ENCODE measurements at places on chromosomes 5 and 9. TPM values are rescaled to one million over a fixed set of nuclear protein-coding genes. Genes with fewer than 3 reads are reported as not detected.
A peak's percentile ranks its signal among the peaks of the same experiment; 100 is the strongest.

DNA sequence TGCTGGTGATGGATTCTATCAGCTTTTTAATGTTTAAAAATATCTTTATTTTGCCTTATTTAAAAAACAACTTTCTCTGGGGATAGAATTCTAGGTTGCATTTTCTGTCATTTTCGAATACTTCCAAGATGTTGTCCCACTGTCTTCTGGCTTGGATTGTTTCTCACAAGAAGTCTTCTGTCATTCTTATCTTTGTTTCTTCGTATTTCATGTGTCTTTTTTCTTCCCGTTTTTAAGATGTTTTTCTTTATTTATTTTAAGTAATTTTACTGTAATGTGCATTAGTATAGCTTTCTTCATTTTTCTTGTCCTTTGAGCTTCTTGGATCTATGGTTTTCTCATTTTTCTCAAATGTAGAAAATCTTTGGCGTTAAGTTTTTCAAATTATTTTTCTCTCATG lies 19.1 kb downstream of the STX17 start:
- ATAC-seq, result no peak

- peak; percentile 74 for ATAC-seq
These were observed 138.8 kb downstream of the GRIA1 start for GRCh38 chr5:153629027-153629895.

- ATAC-seq, result no peak
These were observed 7.6 kb upstream of the CCDC152 start for GRCh38 chr5:42749020-42749419.

- no peak for ATAC-seq
These were observed 1.6 kb downstream of the PHYKPL start for GRCh38 chr5:178230879-178231538.

DNA sequence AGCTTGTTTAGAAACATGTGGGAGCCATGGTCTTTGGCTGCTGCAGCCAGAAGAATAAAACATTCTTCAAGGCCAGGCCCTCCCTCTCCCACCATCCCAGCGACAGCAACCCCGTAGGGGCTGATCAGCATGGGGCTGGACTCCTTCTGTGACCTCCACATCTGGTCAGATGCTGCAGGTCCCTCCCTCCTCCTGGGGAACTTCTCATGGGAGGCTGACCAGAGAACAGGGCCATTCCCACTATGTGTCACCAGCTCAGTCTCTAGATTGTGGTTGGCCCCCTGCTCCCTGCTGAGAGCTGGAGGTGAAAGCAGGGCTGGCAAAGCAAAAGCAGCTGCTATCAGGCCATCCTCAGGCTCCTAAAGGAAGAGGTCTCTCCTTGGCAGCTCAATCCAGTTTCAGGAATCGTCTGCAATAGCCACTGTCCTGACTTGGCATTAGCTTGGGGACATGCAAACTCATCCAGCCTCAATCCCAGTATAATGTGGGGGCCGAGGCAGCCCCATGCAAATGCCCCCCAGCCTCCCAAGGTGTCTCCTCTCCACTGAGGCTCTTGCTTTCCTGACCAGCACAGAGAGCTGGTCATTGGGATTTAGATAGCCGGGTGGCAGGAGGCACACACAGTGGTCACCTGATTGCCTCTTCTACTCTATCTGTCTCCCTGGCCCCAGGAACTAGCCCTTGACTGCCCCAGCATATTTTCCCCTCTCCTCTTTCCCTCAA lies 81.5 kb downstream of the NRG2 start:
- ATAC-seq, result no peak

DNA sequence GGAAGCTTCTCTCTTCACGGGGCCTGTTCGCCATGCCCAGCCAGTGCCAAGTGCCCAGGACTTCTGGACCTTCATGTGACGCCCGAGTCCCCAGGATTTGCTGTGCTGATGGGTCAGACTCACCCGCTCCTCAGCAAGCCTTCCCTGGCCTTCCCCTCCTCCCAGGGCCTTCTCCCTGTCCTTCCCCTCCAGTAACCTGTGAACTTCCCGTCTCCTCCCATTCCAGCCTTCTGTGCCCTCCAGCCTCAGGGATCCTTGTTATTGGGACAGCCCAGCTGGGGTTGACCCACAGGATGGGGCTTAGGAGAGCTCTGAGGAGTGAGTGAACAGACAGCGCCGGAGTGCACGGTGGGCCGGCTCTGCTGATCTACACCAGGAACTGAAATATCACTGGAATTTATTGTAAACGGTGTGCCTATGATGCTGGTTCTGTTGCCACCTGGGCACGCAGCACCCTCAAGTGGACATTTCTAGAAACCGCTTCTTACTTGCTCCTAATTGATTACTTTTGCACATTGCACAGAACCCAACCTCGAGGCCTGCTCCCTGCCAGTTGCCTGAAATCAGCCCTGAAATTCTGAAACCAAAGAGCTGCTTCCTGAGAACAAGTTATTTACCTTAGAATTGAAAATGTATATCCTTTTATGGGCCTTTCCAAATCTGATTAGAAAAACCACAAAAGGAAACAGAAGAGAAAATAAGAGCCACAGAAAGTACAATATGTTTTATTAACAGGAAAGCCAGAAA lies 1.5 kb downstream of the SPAAR start:
- no peak for ATAC-seq

GRCh38 chr5:105954341-105954740 lies 1716.4 kb downstream of the EFNA5 start:
- ATAC-seq, result no peak

GRCh38 chr5:64839936-64840335 lies 71.2 kb downstream of the CWC27 start:
- no peak for ATAC-seq

DNA sequence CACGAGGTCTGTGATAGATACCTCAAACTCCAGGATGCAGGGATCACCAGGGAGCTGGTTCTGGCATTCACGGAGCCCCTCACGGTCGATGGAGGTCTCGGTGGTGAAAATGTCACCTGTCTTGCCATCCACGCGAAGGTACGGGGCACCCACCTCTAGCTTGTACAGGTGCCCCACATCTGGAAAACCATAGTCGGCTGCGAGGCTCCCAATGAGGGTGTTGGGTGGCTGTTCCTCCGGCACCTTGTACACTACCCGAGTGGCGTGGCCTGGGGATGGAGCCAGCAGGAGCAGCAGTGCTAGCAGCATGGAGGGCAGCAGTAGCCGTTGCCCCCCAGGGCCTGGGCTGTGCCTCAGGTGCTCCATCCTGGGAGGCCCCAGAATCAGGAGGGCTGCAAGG lies 9.2 kb downstream of the PCDH1 start:
- ATAC-seq, result no peak

DNA sequence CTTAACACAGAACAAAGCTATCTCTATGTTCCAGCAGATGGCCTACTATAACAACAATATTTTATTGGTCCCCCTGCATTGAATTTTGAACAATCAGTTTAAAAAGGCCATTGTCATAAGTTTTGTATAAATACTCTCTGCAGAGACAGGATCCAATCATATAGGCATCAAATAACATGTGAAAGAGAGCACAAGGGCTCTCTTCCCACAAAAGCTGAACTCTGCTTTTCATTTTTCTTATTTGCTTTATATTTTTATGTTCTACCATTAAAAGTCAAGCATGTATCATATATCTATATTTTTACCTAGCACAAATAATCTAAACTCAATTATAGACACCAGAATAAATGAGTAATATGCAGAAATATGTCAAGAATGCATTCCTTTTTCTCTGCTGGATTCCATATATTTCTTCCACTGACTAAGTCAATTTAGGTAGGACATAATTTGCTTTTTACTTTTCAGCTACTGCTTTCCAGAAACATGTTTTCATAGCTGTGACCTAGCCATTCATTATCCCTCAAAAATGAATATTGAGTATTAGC lies 143.6 kb downstream of the CDH9 start:
- ATAC-seq, result no peak

DNA sequence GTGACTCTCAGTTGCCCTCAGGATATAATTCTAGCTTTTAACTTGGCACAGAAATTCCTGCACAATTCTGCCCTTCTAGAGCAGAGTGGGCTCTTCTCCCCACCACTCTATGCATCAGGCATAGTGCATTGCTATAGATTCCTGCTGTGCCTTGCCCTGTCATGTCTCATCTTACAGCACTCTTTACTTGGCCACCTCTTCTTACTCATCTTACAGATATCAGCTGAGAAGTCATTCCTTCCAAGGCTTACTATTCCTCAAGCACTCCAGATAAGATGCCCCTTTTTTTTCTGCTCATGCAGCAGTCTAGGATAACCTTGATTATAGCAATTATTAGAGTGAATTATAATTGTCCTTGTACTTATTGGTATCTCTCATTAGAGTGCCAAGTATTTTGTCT lies 5.6 kb downstream of the FAM221B start:
- ATAC-seq, result no peak

DNA sequence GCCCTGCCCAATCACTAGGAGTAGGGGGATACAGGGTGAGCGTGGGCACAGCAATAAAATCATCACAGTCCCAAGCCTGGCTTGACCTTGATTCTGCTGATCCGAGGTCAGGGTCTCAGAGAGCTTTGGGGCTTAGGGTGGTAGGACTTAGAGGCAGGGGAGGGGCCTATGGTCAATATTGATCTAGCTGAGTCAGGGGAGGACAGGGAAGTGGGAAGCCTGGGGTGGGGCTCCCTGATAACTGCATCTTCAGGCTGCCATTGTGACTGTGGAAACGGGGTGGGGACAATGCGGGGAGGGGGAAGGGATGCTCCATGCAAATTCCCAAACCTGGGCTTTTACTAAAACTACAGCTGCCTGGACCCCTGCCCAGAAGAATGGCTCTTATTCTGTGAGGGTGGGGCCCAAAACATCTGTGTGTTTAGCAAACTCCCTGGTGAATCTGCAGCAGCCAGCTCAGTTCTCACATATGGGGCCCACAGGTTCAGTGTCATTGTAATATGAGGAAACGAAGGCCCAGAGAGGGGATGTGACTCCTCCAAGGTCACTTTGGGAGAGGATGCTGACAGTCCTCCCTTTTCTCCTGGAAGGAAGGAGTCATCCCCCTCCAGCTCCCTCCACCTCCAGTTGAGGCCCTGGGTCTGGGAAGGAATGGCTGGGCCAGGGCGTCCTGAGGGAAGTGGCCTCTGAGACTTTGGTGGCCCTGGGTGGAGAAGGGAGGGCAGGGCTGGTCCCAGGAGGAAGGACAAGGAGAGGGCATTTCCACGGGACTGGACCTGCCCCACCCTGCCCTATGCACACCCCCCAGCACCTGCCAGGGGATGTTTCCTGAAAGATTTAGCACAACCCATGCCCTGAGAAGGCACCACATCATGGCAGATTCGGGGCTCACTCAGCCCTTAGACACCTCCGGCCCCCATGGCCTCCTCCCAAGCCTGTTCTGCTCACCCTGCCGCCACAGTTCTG lies 26.4 kb downstream of the SLC6A7 start:
- ATAC-seq, result no peak

- ATAC-seq, result peak; percentile 91
These were observed 83.8 kb upstream of the RAPGEF1 start for GRCh38 chr9:131823701-131824146.

TMOD1 gene
- 0.88 TPM for total RNA-seq

IFNE gene
- total RNA-seq, result 0.30 TPM

MPDZ gene
- total RNA-seq, result 81.8 TPM

ECSCR gene
- not detected for total RNA-seq

PCDHB15 gene
- total RNA-seq, result 4.0 TPM

PKD2L2 gene
- total RNA-seq, result 1.9 TPM

CFAP77 gene
- 9.7 TPM for total RNA-seq

C5orf58 gene
- 15.0 TPM for total RNA-seq

KIF20A gene
- total RNA-seq, result 37.5 TPM
